ENCODE measurements at places on chromosomes 5 and 9.

GRCh38 chr9:131807144-131807983, 67.5 kb upstream of the RAPGEF1 start:
- no peak for DNase-seq

DNA sequence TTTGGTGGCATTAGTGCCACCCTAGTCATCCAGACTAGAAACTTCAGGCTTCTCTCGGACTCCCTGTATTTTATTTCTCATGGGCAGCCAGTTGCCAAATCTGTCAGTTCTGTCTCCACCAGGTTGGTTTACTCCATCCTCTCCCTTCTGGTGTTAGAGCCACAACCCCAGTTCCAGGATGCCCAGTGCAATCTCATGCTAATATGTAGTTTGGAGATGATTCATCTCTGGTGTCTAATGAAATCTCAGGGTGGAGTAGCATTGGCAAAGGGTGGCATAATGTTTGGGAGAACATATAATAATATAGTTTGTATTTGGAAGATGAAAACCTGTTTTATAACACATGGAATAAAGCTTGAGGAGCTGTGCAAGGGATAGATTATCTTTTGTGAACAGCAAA, 30.2 kb downstream of the SLC46A2 start:
- no peak for DNase-seq

DNA sequence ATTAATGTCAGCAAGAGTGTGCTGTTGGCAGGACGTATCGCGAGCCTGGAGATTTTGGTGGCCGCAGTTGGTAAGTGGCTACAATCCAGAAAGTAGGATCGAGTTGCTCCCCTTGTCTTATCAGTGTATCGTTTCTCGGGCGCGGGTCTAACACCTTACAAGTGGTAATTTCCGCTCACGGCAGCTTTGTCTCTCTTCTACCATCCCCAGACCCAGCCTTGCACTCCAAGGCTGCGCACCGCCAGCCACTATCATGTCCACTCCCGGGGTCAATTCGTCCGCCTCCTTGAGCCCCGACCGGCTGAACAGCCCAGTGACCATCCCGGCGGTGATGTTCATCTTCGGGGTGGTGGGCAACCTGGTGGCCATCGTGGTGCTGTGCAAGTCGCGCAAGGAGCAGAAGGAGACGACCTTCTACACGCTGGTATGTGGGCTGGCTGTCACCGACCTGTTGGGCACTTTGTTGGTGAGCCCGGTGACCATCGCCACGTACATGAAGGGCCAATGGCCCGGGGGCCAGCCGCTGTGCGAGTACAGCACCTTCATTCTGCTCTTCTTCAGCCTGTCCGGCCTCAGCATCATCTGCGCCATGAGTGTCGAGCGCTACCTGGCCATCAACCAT, 1.1 kb downstream of the PTGER4 start:
- DNase-seq: peak; percentile 42

DNA sequence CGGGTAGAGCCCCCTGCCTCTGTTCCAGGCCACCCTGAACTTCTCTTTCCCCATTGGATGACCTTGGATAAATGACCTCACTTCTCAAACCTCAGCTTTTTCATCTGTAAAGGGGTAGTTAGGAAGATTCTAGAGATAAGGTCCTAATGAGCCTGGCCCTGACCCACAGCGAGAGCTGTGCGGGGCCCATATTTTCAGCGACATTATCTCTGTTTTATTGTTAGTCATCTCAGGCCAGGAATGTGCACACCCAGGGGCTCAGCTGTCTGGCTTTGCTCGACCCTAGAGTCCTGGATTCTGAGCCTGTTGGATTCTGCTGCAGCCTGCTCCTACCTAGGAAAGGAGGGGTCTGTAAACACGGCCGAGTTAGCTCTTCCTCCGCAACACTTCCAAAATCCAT, 81.2 kb upstream of the LMX1B start:
- DNase-seq: no peak

GRCh38 chr5:116320486-116320885, 235.7 kb downstream of the COMMD10 start:
- DNase-seq: no peak

GRCh38 chr9:122579874-122580273, 3.3 kb downstream of the OR1L8 start:
- no peak for DNase-seq

DNA sequence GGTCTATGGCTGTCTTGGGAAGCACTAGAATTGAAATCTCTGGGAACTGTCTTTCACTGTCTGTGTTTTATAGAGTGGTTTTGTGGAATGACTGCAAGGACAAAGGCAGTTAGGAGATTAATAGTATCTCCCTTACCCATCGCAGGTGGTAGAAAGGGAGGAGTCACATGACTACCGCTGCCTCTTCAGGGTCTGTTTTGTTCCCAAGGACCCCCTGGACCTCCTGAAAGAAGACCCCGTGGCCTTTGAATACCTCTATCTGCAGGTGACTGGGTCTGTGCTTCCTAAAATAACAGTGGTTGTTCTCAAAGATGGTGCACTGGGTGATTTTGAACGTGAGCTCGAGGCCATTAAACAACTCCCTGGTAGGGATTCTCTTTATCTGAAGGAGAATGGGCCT, 22.8 kb upstream of the TRMT10B start:
- no peak for DNase-seq

DNA sequence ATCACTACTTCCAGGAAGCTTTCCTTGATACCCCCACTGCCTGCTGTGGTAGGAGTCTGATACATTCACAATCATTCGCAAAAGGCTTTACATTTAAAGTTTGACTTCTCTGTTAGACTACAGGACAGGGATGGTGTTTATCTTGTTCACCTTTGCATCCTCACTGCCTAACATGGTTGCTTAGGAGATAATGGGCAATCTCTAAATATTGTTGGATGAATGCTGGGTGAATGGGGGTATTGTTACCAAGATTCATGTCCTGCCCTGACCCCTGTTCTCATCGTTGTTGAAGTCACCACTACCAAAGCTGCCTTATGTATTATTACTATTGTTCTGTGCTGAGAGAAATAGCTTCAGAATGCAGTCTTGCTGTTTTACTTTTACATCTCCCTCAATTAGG, 7.7 kb upstream of the TMEFF1 start:
- DNase-seq: no peak

- DNase-seq: no peak
These were observed 199.2 kb downstream of the FAM170A start for GRCh38 chr5:119828541-119828940.

GRCh38 chr9:128600099-128600498, 47.7 kb downstream of the SPTAN1 start:
- DNase-seq: no peak

DNA sequence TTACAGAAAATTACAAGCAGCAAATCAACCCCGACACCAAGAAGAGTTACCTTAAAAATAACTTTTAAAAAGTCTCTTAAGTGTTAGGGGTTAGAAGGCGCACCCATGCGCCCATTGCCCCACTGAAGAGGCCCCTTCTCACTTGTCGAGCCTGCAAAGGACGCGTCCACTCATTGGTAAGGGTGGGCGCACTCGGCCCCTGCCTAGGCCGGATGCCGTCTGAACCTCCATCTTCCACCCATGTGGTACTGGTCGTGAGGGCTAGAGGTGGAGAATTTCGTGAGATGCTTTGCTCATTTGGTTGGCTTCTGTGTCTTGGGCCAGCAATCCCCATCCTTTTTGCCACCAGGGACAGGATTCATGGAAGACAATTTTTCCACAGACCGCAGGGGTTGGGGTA, 27.5 kb upstream of the LRRC14B start:
- DNase-seq: no peak

DNA sequence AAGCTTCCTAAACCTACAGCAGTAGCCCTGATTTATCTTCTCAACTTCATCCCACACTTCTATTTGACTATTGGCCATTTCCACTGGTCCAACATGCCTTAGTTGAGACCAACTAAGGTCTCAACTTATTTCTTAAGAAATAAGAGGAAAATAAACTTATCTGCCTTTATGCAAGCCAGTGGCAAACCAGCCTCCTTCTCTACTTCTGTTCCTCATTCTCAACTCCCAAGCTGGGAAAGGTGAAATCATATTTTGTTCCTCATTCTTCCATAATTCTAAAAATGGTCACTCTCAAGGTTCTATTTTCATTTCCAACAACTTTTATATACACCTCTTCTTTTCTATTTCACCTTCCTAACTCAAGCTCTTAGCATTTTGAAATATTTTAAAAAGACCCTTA, 149.6 kb upstream of the C9orf72 start:
- DNase-seq: no peak

GRCh38 chr9:117184173-117184572, 230.7 kb downstream of the ASTN2 start:
- DNase-seq: no peak

GRCh38 chr5:35671541-35672295, 54.1 kb downstream of the SPEF2 start:
- DNase-seq: no peak

- peak; percentile 21 for DNase-seq
These were observed 37.0 kb downstream of the DUSP1 start for GRCh38 chr5:172733974-172734346.

DNA sequence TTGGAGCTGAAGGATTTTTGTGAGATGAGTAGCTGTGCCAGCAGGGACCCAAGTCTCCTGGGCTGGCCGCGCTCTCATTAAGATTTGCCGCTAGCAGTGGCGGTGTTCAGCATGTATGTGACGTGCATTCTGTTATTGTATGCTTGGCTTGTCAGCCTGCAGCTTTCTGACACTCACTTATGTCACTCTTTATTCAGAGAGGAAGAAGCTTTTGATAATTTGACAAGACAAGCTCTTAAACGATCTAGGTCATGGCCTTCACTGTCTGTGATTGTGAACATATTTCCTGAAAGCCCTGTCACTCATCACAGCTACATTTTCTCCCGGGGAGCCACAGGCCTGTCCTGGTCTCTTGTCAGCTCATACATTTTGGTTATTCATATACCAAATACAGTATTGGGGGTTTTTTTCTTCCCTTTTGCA, 98.2 kb upstream of the GRHPR start:
- no peak for DNase-seq

- DNase-seq: no peak
These were observed 9.0 kb upstream of the QSOX2 start for GRCh38 chr9:136254381-136255165.

GRCh38 chr5:122906768-122907167, 61.4 kb downstream of the SNX24 start:
- DNase-seq: no peak

GRCh38 chr9:120281665-120282064, 298.3 kb downstream of the CDK5RAP2 start:
- no peak for DNase-seq

DNA sequence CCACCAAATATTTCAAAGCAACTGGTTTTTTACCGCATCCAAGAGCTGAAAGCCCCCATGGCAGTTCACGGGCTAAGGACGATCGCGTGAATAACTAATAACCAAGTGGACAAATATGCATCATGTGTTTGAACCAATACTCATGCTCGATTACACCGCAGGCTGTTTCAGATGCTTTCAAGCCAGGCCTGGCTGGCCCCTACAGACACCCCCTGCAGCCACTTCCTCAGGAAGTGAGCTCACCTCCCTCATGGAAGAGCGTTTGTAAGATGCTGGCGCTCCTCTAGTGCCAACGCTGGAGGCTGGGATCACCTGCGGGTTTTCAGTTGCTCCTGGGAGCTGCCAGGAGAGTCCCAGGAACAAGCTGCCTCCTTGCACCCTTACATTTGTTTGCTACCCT, 53.9 kb upstream of the PTCH1 start:
- no peak for DNase-seq

- DNase-seq: no peak
These were observed 1.2 kb downstream of the GOLPH3 start for GRCh38 chr5:32172923-32173266.

All from AG08396 (cell line).